ENCODE measurements at places on chromosomes 13 and 19.

- DNase-seq = peak; percentile 76
Observed at GRCh38 chr13:75876142-75877050, 240.3 kb downstream of the LMO7 start.

DNA sequence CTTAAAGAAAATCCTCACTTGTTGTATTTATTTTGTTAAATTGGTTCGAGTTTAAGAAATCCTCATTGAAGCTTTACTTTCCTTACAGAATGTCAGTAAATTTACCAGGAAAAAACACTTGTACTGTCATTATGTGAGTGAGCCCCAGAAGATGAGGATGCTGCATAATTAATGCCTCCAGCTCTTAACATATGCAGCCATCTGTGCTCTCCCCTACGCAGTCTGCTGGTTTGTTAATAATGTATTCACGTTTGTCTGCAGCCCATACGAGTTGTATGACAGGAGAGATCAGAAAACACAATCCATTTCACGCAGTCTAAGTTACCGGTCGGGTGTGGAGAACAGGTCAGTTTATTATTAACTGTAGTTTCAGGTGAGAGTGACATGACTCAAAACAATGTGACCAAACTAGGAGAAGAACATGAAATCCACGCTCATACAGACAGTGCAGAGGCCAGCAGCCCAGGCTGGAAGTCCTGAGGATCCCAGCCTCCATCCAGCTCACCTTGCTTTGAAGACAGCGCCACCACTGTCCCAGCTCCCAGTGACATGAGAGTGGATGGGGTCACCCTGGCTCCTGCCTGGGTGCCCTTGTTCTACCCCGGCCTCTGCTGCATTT, 19.8 kb upstream of the ATP11A start:
- DNase-seq = no peak

- DNase-seq = no peak
Observed at GRCh38 chr19:44792281-44792680, 14.6 kb downstream of the CBLC start.

- DNase-seq = no peak
Observed at GRCh38 chr13:31001647-31002046, 69.2 kb downstream of the TEX26 start.

DNA sequence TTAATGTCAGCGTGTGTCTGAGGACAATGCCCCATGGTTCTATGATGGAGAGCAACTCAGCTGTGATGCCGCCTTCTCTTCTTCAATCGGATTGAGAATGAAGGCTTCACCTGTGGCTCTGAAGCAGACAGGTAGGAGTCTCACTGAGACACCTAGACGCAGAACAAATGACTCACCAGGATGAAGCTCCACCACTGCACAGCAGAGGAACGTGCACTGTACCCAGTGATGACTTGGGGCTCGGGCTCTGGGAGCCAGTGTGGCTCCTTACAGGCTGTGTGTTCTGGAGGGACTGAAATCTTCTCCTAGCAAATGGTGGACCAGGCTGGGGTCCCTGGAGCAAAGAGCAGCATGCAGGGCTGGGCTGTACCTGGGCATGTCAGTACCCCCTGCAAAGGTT, 44.0 kb downstream of the CCDC70 start:
- DNase-seq = no peak

GRCh38 chr13:110302997-110303396, 4.0 kb downstream of the COL4A1 start:
- no peak for DNase-seq
